OCI-LY7 (cell line): ENCODE measurements at places on chromosomes 3 and 15. TPM values are rescaled to one million over a fixed set of nuclear protein-coding genes. Genes with fewer than 3 reads are reported as not detected.

The ZBTB20 gene
- total RNA-seq: 11.5 and 11.8 TPM in 2 replicates

The TNNC1 gene
- 3.2 and 5.0 TPM in 2 replicates for total RNA-seq

The SCG5 gene
- total RNA-seq: 4.1 and 4.7 TPM in 2 replicates

The CCR4 gene
- total RNA-seq: not detected in 2 replicates

The CELF6 gene
- total RNA-seq: 0.78 TPM in 1 of 2 replicates, not detected in the other

The MGLL gene
- 17.0 and 21.6 TPM in 2 replicates for total RNA-seq

The KLHL18 gene
- total RNA-seq: 28.6 and 35.2 TPM in 2 replicates

The AKAP13 gene
- total RNA-seq: 250 and 261 TPM in 2 replicates

The CLEC3B gene
- not detected in 2 replicates for total RNA-seq

The DNAH12 gene
- total RNA-seq: 0.21 TPM in 1 of 2 replicates, not detected in the other

DNA sequence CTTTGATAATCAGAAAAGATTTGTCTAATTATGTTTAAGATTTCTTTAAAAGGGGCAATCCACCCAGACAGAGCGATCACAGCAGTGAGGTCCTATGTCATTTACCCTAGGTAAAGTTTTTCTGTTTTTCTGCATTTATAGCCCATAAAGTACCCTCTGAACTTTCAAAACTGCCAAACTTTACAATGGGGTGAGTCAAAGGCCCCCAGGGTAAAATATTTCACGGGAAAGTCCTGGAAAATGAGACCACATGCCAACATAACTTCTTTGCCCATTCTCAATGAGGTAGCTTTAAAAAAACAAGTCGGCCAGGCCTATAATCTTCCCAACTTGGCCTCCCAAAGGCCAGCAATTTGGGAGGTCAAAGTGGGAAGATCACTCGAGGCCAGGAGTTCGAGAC lies 53.0 kb downstream of the SUCLG2 start:
- no peak for DNase-seq

DNA sequence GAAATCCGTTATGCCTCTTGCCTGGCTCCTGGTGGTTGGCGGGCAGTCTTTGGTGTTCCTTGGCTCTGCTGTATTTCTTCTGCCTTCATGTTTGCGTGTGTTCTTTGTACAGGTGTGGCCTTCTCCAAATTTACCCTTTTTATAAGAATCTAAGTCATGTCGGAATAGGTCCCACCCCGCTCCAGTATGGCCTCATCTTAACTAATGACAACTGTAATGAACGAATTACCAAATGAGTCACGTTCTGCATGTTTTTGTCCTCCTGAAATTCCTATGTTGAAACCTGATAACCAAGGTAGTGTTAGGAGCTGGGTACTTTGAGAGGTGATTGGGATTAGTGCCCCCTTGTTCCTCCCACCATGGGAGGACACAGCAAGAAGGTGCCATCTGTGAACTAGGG lies 71.1 kb downstream of the ITPR1 start:
- no peak for DNase-seq

DNA sequence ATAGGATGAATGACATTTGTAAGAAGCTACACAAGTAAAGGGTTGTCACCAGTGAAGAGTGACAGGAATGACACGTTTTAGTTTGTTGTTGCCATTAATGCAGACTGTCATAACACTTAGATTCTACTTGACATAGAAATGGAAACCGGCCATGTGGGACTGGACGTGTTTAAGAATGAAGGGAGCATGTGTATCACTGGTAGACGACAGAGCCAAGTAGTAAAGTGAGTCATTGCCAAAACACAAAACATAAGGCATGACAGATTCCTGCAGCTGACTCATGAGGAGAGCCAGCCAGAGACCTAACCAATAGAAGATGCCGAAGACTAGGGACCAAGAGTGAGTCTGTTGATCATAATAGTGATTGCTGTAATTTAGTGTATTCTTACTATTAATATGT lies 106.2 kb upstream of the PLAAT1 start:
- no peak for DNase-seq

DNA sequence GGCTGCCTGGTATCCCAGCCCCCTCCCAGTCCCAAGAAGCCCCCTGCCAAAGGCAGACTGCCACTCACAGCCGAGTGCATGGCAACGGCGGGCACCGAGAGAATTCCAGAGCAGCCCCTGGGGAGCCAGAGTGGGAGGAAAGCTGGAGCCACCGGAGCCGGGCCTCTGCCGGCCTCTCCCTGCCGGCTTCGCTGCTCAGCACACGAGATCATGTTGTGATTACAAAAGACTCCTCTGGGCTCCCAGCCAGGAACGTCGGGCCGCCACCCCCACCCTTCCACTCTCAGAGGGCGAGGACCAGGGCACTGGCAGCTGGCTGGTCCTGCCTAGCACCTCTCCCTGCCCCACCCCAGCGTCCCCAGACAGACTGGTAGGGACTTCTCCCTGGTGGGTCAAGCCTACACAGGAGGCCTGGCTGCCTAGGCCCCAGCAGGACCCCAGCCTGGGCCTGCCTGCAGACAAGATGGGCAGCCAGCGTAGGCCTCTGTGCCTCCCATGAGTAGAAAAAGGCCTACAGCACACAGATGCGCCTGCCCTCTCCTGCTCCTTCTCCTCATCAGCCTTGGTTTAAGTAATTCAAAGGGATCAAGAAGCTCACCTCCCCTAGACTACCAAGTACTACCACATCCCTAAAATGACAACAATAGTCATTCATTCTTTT lies at the start of gene CCDC9B:
Gene CCDC9B (minus strand): TSS at position 200 of the 661 bp plus-strand sequence. CDS start 120 bp downstream, at position 80.
- DNase-seq: no peak

DNA sequence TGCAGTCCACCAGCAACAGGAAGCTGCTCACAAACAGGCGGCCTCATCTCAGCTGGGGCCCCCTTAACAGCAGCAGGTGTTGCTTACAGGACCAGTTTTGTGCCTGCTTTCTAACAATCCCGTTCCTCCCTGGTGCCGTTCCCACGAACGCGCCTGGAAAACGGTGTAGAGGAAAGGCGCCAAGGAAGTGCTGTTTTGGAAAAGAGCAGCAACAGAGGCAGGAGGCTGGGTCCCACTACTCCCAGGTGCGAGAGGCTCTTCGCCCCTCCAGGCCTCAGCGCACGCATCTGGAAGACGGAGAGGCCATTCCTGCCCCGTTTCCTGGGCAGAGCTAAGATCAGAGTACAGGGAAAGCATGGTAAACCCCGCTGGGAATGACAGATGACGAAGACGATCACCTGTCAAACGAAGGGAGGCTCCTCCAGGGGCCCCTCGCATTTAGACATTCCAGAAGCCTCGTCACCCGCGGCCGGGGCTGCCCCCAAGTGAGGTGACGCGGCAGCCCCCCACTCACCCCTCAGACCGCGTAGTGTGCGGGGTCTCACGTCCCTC lies 603 bp downstream of the SCAPER start:
- peak; percentile 60 for DNase-seq

GRCh38 chr3:197376020-197376419 lies 77.6 kb upstream of the DLG1 start:
- no peak for DNase-seq

GRCh38 chr15:56716334-56716733 lies 17.0 kb downstream of the ZNF280D start:
- DNase-seq: no peak

DNA sequence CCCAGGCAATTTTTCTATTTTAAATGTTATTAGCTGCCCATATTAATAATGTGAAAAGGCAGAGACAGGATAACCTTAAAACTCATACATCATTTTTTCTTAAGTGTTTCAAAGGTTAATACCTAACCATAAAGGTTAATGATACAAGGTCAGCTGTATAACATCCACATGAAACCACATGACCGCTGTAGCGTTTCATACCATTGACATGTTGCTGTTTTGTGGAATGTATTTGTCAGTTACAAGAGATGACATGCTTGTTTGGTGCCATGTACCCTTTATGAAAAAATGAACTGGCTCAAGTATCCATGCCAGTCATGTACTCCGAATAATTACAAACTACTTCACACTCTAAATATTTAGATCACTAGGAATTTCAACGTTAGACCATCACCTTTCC lies 207.4 kb downstream of the FMN1 start:
- no peak for DNase-seq

DNA sequence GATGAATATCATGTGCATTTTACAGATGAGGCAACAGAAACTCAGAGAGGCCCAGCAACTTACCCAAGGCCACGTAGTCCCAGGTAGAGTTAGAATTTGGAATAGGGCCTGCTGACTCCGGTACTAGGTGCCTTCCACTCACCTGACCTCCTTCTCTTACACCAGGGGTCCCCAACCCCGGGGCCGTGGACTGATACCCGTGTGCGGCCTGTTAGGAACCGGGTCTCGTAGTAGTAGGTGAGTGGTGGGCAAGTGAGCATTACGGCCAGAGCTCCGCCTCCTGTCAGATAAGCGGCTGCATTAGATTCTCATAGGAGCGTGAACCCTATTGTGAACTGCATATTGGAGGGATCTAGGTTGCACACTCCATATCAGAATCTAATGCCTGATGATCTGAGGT lies 64.8 kb downstream of the SMAD3 start:
- DNase-seq: no peak

DNA sequence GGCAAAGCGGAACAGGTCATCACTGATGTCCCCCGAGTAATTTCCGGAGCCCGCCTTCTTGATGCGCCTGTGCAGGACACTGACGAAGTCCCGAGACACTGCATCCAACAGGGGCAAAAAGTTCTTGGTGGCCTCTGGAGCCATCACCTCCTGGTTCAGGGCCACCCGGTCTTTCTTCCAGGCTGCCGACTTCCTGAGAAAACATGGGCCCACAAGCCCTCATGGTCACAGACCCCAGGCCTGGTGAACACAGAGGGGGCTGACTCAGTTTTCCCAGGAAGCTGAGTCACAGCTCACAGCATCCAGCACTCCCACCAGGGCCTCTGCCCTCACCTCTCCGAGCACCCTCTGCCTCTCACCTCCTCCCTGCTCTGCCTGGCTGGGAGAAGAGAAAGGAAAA lies 22.4 kb downstream of the CYP11A1 start:
- no peak for DNase-seq

GRCh38 chr3:30682434-30683155 lies 76.2 kb downstream of the TGFBR2 start:
- DNase-seq: no peak

DNA sequence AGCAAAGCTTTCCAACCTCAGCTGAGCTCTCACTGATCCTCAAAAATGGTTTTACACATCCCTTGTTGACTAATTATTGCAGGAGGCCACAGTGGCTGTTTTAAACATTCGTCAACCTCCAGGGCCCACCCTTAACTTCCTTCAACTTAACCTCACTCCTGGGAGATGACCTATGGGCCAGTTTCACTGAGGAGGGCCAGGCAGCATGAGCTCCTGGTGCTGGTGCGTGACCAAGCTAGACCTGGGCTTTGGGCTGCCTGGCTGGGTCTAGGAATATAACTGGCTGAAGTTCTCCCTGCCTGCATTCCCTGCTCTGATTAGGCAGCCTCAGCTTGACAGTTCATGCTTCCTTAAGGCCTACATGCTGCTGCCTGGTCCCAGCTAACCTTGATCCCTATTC lies 273.7 kb upstream of the ATP11B start:
- DNase-seq: no peak

- no peak for DNase-seq
These were observed 12.9 kb downstream of the MON1A start for GRCh38 chr3:49916686-49917085.

DNA sequence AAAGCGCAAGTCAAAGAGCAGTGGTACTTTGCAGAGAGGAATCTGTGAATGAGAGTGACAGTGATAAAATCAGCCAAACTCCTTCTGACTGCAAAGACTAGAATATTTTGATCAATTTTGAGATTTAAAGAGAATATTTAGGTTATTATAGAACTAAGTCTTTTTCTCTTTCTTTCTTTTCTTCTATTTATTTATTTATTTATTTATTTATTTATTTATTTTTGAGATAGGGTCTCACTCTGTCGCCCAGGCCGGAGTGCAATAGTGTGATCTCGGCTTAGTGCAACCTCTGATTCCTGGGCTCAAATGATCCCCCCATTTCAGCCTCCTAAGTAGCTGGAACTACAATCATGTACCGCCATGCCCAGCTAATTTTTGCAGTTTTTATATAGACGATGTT lies 603.7 kb upstream of the NAALADL2 start:
- DNase-seq: no peak

GRCh38 chr3:30764891-30765290 lies 129.6 kb downstream of the GADL1 start:
- DNase-seq: no peak

DNA sequence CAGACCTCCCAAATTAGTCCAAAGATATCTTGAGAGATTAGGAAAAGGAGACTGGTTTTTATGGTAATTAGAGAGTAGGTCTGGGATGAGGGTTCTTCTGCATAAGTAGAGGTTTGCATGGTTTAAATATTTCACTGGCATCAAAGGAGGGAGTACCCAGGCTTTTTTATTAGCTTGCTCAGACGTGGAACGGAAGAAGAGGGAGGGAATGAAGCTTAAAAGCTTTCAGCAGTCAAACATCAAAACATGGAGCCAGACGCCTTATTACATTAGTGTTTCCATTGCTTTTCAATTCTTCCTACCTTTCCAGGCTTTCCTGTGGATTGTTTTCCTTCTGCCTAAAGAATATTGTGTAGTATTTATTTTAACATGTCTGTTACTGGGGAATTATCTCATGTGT lies 342.1 kb upstream of the SOX2 start:
- DNase-seq: no peak

GRCh38 chr3:61841111-61841845 lies 279.9 kb downstream of the PTPRG start:
- DNase-seq: no peak

DNA sequence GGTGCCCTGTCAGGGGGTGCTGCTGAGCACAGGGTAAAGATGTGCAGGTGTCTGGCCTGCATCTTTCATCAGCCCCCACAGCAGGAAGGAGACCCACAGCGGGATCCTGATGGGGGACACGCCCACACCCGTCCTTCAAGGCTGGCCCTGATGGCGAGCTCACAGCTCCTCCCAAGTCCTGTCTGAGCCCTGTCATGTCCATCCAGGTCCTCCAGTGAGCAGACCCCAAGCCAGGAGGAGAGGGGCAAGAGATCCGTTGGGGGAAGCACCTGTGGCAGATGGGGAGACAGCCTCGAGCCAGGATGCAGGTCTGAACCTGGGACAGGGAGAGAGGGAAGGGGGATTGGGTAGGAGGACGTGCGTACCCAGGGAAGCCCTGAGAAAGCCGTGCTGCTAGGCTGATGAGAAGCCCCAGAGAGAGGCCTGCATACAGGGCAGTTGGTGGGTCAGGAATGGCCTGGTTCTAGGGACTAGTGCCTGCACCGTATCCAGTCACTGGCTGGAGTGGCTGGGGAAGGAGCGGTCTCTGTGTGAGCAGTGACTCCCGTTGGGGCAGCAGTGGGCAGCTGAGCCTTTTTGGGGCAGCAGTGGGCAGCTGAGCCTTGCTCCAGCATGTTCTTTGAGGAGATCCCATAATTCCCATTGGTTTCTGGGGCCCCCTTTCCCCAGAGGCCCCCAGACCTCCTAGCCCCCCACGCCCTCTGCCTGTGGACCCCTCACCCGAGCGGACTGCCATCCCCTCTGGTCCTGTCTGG lies 133.3 kb upstream of the MEF2A start:
- no peak for DNase-seq

- no peak for DNase-seq
These were observed 45.9 kb downstream of the CMSS1 start for GRCh38 chr3:99863588-99863987.

DNA sequence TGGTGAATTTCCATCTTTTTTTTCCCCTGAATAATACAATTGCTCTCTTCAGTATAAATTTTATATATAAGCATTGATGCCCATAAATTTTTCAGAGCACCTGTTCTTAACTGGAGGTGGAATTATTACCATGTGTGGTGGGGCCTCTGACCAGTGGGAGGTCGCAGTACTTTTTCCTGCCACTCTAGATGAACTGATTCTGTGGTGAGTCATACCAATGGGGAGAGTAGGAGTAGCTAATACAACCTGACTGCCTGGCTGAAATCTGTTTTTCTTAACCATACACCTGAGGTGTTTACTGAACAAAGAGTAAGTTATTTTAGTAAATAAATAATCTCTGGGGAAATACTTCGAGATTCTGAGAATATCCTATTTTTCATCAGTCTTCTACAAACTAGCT lies 67.2 kb downstream of the UNC13C start:
- DNase-seq: no peak
